ENCODE measurements at places on chromosomes 11 and 22. TPM values are rescaled to one million over a fixed set of nuclear protein-coding genes. Genes with fewer than 3 reads are reported as not detected.
A peak's percentile ranks its signal among the peaks of the same experiment; 100 is the strongest.

GRCh38 chr22:28426346-28427132 is 253.1 kb downstream of the TTC28 start:
- H3K4me1 ChIP-seq, result no peaks in the 10 kb centered on the region
- no peak overlapping the region for H3K4me3 ChIP-seq
- no peak for DNase-seq
- no peaks in the 10 kb centered on the region for H3K27me3 ChIP-seq
- no peak overlapping the region for H3K27ac ChIP-seq

DNA sequence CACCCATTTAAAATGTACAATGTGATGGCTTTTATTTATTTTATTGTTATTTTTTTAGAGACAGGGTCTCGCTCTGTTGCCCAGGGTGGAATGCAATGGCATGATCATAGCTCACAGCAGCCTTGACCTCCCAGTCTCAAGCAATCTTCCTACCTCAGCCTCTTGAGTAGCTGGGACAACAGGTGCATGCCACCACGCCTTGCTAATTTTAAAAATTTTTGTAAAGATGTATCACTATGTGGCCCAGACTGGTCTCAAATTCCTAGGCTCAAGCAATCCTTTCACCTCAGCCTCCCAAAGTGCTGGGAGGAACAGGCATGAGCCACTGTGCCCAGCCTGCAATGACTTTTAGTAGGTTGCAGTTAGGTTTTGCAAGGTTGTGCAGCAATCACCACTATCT is 14.3 kb downstream of the CLDN5 start:
- peaks cover 72% of the 10 kb centered on the region for H3K36me3 ChIP-seq
- peaks cover 21% of the 10 kb centered on the region for H3K4me1 ChIP-seq
- no peaks in the 10 kb centered on the region for H3K27me3 ChIP-seq
- DNase-seq, result no peak
- H3K4me3 ChIP-seq, result no peak overlapping the region

DNA sequence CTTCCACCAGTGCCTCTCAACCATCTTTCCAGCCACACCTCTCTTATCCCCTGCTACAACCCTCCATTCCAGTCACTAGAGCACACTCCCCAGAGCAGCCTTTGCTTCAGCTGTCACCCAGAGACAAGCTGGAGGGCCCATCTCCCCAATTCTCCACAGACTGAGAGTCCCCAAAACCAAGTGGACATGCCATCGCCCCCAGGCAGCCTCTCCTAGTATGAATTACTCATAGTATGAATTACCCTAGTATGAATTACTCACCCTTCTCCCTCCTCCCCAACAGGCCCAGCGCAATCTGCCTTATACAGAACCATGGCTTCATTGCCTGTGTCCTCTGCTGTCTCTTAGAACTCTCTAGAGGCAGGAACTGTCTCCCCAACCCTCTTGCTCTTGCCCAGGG is 24.8 kb downstream of the MYH9 start:
- H3K4me3 ChIP-seq, result peak overlapping the region; percentile 11
- no peaks in the 10 kb centered on the region for H3K27me3 ChIP-seq
- peaks cover 60% of the 10 kb centered on the region for H3K36me3 ChIP-seq
- DNase-seq, result no peak
- H3K27ac ChIP-seq, result peak overlapping the region; percentile 90

DNA sequence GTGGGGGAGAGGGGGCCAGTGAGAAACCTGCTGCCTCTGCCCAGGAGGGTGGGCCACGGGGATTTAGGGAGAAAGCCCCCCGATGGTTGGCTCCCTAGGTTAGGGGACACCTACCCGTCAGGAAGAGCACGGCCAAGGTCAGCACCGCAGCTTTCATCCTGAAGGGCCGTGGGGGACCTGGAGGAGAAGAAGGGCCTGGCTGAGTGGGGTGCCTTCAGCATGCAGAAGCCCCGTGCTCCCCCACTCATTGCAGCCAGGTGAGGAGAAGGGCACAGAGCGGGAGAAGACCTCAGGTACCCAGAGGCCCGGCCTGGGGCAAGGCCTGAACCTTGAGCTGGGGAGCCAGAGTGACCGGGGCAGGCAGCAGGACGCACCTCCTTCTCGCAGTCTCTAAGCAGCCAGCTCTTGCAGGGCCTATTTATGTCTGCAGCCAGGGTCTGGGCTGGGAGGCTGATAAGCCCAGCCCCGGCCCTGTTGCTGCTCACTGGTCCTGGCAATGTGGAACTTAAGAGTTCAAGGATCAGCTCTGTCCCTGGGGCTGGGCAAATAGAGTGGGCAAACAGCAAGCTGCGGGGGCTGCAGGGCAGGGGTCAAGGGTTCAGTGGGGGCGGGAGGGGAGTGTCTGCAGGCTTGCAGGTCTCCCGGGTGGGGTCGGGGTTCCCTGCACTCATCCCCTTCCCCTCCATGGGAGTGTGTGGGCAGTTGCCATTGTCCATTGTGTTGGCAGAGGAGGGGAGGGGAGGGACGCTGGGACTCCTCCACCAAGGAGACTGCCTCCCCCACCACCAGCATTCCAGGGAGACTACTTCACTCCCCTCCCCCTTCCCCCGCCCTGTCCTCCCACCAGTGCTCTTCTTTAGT is at the start of gene APOA1:
Gene APOA1, minus strand, starts transcription at position 392 of the 861 bp plus-strand sequence. Its CDS starts 235 bp downstream, at position 157.
- no peaks in the 10 kb centered on the region for H3K36me3 ChIP-seq
- no peak for DNase-seq

DNA sequence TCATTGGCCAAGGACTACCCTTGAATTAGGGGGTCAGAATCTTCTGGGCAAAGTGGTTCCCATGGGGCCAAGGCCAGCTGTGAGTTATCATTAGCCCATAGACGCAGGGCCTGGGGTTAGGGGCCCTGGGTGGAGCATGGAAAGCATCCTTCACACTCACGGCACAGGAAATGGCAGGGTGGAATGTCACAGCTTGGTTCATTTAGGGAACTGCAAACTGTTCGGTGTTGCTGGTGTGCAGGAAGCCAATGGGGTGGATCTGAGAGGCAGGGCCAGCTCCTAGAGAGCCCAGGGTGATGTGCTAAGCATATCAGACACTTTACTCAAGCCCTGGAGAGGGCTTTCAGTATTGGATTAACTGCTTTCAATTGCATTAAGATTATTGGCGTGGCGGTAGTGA is 42.9 kb downstream of the TECTA start:
- H3K27me3 ChIP-seq, result no peaks in the 10 kb centered on the region
- H3K4me1 ChIP-seq, result no peaks in the 10 kb centered on the region
- H3K4me3 ChIP-seq, result no peak overlapping the region
- no peaks in the 10 kb centered on the region for H3K36me3 ChIP-seq
- H3K27ac ChIP-seq, result no peak overlapping the region

GRCh38 chr22:24407278-24407665 is 20.1 kb upstream of the ADORA2A start:
- H3K4me3 ChIP-seq, result no peak overlapping the region
- H3K36me3 ChIP-seq, result peaks cover 10% of the 10 kb centered on the region
- peaks cover 42% of the 10 kb centered on the region for H3K4me1 ChIP-seq

Gene OR4C46
- not detected for total RNA-seq

Gene KRTAP5-8
- 0.17 TPM for total RNA-seq

Data from activated CD4-positive, alpha-beta T cell treated with anti-CD3 and anti-CD28 coated beads, Interleukin-2, amount 10 ng/mL, durations not matched to agents 7 days and 5 days (primary cell).